SK-N-SH (cell line): ENCODE measurements at places on chromosomes 2 and 18.

DNA sequence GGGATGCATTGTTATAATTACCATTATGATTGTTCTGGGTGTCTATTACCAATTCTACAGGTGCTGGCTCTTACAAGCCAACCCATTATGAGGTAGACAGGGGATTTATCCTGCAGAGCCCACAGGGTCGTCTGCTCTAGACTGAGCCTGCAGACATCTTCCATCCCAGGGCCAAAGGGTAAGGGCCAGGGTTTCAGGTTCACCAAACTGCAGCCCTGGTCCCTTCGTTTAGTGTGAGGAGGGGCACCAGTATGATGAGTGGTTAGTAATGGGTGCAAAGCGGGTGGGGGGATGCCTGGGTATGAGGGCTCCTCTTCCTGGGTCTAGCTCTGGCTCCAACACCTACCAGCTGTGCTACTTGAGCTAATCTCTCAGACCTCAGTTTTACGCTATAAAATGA is 1.2 kb upstream of the ARID5A start:
- no peak for DNase-seq

DNA sequence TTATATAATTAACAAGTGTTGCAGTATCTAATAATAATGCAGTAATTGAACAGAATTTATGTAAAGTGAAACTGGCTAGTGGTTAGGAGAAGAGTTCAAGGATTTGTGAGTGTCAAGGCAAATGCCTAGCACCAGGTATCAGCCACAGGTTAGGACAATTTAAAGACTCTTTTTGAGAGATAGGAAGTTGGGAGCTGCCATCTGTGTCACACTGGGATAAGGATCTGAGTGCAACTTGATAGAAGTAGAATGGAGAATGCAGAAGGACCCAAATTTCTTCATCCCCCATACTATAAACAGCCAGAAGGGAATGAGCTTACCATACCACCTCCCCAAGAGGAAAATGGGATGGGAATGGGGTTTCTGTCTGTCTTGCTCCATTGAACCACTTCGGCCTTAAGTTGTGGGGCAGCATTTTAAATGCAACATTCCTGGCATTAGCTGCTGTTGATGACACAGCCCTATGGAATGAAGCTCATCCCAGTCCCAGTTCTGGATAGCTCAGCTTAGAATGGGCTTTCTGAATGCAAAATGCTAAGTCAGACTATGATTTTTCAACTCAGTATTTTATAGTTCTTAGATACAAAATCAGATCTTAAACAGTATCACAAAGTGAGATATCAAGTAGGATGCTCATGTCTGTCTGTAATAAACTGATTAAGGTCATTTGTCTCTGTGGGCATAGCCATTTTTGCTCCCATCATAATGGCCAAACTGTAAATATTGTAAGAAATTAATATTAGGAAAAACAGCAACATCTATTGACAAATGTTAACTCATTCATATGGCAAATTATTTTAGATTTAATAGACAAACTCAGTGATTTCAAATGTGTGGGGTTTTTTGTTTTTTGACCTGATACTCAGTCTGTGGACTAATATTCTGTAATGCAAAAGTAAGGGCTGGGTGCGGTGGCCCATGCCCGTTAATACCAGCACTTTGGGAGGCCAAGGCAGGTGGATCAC is 44.0 kb downstream of the GPR155 start:
- no peak for DNase-seq

DNA sequence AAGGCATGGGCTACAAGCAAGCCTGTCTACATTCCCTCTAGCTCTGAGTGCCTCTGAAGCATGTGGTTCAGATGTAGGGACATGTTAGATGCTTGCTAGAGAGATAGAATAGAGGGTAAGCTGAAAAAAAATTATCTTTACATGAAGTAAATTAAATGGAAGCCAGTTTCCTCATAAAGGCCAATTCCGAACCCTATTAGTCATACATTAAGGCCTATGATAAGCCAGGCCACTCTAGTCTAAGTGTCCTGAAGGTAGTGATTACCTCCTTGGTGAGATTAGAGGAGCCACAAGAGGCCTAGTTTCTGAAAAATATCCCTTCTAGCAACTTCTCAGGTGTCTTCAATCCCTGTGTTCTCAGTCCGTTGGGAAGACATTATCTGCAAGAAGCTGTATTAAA is 72.4 kb upstream of the NPAS2 start:
- DNase-seq = no peak

GRCh38 chr2:126880324-126880723 is 18.4 kb upstream of the TEX51 start:
- no peak for DNase-seq

DNA sequence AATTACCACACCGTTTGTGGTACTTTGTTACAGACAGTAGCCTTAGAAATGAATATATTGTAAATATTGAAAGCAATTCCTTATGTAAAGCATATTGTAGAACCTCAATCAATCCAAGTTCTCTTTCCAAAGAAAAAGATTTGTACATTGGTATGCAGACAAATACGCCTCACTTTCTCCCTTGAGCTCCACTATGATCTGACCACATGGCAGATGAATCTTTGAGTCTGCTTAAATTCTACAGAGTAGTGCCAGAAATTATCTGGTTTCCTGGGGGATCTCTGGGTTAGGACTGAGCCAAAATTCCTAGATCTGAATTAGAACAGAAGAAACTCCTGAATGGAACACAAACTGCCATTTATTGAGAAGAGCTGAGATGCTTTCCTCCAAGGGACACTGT is 99.0 kb downstream of the CPO start:
- DNase-seq = no peak

- no peak for DNase-seq
Observed at GRCh38 chr2:98309580-98309979, 36.7 kb upstream of the CNGA3 start.
